IPS DF 6.9 (cell line): ENCODE measurements at places on chromosomes 13 and 19.

- no peak for DNase-seq
These were observed 73.7 kb downstream of the ERICH6B start for GRCh38 chr13:45541806-45542205.

GRCh38 chr19:10729411-10729810 is 11.5 kb downstream of the DNM2 start:
- no peak for DNase-seq

GRCh38 chr13:112972867-112973576 is 4.0 kb downstream of the MCF2L start:
- no peak for DNase-seq

- no peak for DNase-seq
These were observed 13.4 kb downstream of the UHRF1 start for GRCh38 chr19:4922530-4923275.

GRCh38 chr13:20491926-20492435 is 33.7 kb downstream of the CRYL1 start:
- DNase-seq, result no peak

DNA sequence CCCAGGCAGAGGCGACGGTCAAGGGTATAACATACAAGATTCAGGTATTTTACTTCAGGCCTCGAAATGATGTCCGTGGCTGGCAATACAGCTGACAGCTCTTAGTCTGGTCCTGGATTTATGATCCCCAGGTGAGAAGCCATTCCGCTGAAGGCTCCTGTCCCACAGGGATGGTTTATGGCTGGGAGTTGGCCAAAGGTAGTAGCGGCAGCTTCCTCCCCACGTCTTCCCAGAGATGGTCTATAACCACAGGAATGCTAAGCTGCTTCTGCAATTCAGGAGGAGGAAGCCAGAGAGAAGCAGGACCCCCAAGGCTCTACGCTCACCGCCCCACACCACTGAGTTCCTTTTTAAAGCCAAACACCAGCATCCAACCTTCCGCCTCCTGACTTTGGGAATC is 27.1 kb downstream of the OLFM2 start:
- DNase-seq, result no peak

DNA sequence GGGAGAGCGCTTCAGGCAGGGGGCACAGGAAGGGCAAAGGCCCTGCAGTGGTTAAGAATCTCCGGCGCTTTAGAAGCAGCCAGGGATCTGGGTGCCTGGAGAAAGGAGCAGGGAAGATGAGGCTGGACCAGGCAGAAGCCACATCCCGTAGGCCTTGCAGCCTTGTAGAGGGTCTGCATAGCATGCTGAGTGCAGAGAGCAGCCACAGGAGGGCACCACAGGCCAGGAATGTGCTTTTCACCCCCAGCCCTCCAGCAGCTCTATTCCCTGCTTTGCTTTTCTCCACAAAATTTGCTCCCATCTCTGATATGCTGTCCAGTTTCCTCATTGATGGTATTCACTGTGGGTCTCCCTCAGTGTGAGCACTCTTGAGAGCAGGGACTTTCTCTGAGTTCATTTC is 5.7 kb downstream of the WDR62 start:
- no peak for DNase-seq

DNA sequence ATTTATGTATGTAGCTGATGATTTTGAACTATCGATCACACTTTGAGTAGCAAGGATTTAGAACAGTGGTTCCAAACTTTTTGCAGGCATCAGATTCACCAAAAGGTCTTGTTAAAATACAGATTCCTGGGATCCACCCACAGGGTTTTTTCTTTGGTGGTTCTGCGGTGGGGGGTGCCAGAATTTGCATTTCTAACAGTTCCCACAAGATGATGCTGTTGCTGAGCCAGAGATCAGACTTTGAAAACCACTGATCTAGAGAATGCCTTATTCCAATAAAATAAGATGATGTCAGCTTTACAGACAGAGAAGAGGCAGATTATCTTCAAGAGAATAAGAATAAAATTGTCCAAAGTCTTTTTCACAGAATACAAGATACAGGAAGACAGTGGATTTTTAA is 80.9 kb upstream of the SHISA2 start:
- no peak for DNase-seq

DNA sequence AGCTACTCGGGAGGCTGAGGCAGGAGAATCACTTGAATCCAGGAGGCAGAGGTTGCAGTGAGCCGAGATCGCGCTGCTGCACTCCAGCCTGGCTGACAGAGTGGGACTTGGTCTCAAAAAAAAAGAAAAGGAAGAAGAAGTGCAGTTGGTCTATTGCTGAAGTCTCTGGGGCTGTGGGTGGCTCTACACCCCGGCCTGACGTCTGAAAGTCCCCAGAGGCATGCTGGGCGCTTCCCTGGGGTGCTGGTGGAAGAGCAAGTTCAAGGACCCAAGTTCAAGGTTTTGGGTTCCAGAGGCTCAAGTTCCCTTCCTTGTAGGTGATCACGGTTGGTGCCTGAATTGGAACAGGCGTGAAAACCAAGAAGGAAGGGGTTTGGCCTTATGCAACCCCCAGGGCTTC is 3.8 kb downstream of the HCN2 start:
- no peak for DNase-seq

DNA sequence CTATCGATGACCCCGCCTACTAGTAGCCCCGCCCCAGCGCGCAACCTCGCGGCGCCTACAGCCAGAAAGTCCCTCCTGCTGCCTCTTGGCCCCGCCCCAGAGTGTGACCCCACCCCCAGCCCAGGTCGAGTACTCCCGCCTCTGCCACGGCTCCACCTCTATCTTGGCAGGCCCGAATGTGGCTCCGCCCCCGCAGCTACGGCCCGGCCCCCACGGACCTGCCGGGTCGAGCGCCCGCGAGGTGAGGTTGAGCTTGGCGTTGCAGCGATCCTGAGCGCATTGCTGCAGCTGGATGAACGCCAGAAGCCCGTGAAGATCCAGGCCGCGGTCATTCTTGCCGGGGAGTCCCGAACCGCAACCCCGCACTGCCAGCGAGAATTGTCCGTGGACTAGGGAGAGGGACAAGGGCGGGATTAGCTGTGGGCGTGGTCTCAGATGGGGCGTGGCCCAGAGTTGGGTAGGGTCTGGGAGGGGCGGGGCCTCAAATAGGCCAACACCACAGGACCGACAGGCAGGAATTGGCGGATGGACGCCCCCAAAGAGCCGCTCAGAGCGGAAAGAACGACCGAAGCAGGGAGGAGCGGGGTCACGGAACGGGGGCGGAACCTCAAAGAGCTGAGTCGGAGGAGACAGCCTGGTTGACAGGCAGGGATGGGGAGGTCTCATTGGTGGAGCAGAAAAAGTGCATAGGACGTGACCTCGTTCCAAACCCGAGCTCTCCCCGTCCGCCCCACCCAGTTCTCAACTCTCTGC is 1.9 kb downstream of the LYPD3 start:
- DNase-seq, result peak; percentile 84
